NCI-H2081 treated with DMSO at 0.1 percent for 48 hours (cell line): ENCODE measurements at places on chromosomes 11 and 22.

DNA sequence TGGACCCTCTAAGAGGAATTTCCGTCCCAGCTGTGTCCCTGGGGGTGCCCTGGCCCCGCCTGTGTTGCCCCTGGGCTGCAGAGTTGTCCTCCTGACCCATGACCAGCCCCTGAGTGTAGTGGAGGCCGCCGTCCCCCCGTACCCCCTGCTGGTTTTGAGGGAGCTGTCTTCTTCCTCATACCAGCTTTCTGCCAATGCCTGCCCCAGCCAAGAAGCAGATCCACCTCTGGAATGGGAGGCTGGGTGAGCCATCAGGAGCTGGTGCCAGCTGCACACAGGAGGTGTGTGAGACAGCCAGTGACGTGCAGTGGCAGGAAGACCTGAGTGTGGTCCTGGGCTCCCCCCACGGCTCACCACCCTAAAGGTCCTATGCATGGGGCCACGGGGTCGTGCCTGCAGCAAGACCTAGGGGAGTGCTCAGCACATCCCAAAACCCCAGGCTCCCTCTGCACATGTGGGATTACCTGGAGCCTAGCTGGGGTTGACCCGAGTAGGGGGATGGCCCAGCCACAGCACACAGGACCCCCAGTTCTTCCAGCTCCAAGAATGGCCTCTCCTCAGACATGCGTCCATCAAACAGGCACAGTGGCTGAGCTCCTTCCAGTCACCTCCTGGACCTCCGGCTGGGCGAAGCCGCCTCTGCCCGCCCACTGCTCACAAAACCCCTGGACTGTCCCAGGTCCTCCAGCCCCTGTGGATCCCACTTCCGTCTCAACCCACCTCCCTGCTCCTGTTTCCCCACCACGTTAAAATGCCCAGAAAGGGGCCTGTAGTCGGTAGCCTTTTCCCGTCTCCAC is 647.6 kb downstream of the BRD1 start:
- no peak for DNase-seq

- DNase-seq = no peak
These were observed 11.3 kb downstream of the FADS3 start for GRCh38 chr11:61880031-61880430.

DNA sequence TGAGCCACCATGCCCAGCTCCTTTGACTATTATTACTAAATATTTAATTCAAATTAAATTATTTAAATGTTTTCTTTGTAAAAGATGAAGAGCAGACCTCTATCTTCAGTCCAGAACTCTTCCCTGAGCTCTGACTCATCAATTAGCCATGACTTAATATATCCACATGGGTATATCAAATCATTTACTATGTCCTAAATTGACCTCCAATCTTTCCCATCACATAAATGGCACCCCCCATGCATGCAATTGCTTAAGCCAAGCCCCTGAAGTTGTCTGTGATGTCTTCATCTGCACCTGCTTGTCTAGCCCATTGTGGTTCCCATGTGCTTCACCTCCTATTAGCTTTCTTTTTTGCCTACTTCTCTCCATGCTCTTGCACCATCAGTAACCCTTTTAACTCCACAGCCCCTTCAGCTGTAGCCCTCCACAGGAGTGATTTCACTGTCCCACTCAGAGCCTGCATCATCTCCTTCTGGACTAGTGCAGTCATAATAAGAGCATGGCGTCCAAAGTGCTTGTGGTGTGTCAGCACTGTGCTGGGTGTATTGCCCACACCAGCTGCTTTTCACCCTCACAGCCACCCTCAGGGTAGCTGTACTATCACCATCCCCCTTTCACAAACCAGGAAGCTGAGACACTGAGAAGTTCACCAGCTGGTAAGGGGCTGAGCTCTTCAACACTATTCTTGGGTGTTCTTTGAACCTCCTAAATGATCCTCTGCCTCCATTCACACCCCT is 11.8 kb upstream of the THY1 start:
- DNase-seq = no peak

GRCh38 chr11:26753723-26754504 is 32.1 kb upstream of the SLC5A12 start:
- DNase-seq = peak; percentile 26

GRCh38 chr11:88354912-88355311 is 17.4 kb upstream of the CTSC start:
- DNase-seq = no peak

- no peak for DNase-seq
These were observed 11.2 kb downstream of the PEX26 start for GRCh38 chr22:18088825-18089568.

- no peak for DNase-seq
These were observed at the start of the genes RIBC2 and SMC1B for GRCh38 chr22:45413368-45414211. Gene RIBC2, plus strand, starts transcription at chr22:45413693. Its CDS starts 194 bp downstream, at chr22:45413887. Gene SMC1B, minus strand, starts transcription at chr22:45413599. Its CDS starts 32 bp downstream, at chr22:45413567.

GRCh38 chr11:12094872-12095800 is 15.3 kb upstream of the MICAL2 start:
- DNase-seq = no peak

- no peak for DNase-seq
These were observed 115.9 kb upstream of the CCDC179 start for GRCh38 chr11:22976146-22976545.

- no peak for DNase-seq
These were observed 38.6 kb upstream of the CARS1 start for GRCh38 chr11:3095712-3096361.

DNA sequence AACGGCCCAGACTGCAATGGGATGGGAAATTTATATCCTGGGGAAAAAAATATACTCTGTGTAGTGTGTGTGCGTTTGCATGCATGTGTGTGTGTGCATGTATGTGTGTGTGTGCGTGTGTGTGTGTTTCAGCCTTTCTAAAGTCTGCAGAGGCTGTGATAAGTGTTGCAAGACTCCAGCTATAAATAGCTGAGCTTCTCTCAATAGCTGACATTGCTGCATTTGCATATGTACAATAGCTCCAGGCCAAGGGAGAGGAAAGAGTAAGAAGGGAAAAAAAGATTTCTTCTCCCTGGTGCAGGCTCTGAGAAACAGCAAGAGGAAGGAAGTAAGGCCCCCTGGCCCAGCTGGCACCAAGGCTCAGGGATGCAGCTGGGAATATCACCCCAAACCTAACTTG is 483.0 kb downstream of the MN1 start:
- DNase-seq = no peak

DNA sequence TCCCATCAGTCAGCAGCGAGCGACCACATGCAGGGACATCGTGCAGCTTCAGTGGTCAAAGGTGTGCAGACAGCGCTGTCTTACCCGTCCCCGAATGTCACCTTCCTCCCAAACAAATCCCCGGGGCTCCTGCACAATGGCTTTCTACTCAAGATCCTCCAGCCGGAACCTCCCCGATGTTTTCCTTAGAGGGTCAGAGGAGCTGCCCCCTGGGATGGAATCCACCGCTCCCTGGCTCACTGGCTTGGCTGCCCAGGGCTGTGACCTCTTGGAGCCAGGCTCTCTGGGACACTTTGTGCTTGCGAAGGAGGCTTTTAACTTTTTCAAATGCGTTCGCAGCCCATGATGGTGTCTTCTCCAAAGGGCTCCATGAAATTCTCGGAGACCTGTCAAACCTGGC is 17.3 kb upstream of the FGF19 start:
- DNase-seq = no peak

GRCh38 chr11:114236829-114237228 is 59.4 kb upstream of the NNMT start:
- DNase-seq = no peak

GRCh38 chr22:26313291-26313690 is 115.8 kb upstream of the ASPHD2 start:
- DNase-seq = no peak

DNA sequence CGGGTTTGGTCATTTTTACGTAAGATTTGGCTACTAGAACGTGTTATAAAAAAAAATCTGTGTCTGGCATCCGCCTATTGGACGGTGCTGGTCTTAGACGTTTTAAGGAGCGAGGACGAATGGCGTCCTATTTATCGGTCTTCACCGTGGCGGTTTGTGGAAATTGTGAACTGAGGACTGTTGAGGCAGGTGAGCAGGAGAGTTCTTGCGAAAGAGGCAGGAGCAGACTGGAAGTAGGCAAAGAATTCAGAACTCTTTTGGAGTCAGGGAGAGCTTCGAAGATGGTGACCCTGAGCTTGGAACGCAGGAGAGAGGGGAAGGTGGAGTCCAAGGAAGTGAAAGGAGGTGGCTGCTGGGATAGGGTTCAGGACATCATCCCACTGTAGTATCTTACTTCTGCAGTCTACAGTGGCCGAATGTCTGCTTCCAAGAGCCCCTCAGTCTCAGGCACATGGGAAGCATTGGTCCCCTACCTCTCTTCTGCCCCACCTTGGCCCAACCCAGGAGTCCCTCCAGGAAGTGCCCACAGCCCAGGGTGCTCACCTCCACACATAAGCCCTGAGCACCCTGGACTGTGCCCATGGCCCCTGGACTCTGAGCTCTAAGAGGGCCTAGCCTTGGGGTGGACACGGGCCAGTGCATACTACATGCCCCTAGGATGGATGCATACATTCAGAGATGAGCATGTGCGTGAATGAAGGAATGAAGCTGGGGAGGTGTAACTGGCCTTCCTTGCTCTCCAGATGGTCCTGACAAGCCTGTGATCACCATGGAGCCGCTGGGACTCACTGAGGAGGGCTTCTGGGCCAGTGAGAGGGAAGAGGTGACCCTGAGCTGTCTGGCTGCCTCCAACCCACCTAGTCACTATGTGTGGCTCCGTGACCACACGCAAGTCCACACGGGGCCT is 3.7 kb downstream of the VSIG10L2 start:
- DNase-seq = no peak

- DNase-seq = no peak
These were observed 104.0 kb upstream of the TOP3B start for GRCh38 chr22:22086501-22087158.

- no peak for DNase-seq
These were observed 50.5 kb upstream of the POU2AF2 start for GRCh38 chr11:111194860-111195568.

DNA sequence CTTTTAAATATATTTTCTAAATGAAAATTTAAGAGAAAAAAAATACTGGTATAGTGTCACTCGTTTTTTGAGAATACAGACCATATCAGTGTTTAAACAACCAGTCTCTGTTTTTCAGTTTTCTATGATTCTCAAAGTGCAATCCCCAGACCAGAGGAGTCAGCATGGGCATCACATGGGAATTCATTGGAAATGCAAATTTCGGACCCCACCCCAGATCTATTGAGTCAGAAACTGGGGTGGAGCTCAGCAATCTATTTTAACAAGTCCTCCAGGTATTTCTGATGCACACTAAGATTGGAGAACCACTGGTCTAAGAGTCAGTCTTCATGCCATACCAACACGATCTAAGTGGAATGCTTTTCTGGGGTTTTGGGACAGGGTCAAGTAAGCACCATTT is 66.1 kb downstream of the FAR1 start:
- DNase-seq = no peak

DNA sequence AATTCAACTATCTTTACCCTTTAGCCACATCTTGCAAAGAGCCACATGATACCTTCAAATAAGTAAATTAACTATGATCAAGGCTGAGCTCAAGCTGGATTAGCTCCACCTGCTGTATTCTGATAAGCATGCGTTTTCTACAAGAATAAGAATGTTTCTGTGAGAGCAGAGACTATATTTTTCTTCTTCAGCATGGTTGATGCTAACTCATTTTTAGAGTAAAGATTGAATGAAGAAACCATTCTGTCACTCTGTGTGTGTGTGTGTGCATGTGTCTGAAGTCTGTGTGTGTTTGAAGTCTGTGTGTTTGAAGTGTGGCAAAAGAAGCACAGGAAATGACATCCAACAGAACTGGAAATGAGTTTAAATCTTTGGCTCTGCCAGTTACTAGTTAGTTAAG is 12.0 kb upstream of the LAYN start:
- no peak for DNase-seq

DNA sequence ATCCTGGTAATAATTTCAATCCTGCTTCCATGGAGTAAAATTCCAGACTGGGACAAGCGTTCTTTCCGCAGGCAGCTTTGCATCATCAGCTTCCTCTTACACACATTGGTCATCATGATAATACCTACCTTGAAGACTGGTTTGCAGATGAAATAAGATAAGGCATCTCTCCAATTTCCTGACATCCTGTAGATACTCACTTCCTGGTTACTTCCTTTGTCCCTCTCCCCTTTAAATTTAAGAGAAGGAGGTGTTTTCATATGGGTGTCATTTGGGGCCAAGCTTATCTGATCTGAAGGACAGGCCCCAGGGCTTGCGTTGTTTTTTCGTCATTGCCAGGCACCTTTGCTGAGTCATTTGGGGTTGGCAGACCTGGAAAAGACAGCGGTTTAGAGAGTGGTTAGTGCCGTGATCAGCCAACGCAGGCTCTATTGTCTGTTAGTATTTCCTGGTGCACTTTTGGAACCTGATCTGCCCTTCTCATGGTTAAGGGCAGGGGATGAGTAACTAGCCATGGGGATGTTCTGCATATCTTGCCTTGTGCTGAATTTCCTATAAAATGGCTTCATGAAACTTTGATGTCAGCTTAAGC is 24.1 kb downstream of the GRAMD1B start:
- no peak for DNase-seq

DNA sequence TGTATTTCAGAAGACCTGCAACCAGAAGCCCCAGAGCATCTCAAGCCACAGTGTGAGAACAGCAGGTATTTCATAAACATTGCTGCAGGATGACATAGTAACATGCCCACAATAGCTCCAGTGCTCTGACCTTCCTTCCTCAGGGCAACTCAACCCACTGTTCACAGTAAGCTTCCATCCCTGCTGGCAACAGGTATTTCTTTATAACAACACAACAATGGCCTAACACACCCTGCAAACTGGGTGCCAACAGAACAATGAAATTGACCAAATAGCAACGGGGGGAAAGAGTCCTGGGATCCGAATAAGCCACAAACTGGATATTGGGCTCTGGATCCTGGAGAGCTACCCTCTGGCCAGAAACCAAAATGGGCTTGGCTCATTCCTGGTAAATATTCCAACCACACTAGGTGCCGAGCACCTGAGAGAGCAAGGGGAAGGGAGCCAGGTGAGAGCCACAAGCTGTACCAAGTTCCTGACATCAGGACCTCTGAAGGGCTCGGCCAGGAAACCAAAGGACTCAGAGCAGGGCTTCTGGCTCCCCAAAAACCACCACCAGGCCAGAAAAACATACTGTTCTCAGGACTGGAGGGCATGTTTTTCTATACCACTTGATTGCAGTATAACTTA is 99.5 kb downstream of the MICAL3 start:
- DNase-seq = no peak

DNA sequence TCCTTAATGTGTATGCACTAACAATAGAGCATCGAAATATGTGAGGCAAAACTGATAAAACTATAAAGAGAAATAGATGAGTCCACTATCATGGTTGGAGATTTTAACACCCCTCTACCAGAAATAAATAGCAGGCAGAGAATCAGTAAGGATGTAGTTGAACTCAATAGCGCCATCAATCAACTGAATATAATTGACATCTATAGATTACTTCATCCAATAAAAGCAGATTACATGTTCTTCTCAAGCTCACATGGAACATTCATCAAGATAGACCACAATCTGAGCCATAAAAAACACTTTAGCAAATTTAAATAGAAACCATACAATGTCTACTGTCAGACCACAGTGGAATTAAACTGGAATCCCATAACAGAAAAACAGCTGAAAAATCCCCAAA is 46.9 kb upstream of the NUP160 start:
- no peak for DNase-seq

- DNase-seq = no peak
These were observed 7.2 kb upstream of the ZNF280A start for GRCh38 chr22:22527312-22527711.
